Epithelial cell of proximal tubule (primary cell): ENCODE measurements at places on chromosomes 11 and 22. TPM values are rescaled to one million over a fixed set of nuclear protein-coding genes. Genes with fewer than 3 reads are reported as not detected.

CHRM1 gene
- total RNA-seq: not detected in 2 replicates

GRCh38 chr22:21051831-21052400, 6.2 kb downstream of the LRRC74B start:
- DNase-seq: no peak

GRCh38 chr22:24460418-24461089, 33.2 kb downstream of the ADORA2A start:
- no peak for DNase-seq

TMEM132A gene
- total RNA-seq: 150 and 287 TPM in 2 replicates

KRTAP5-7 gene
- not detected in 2 replicates for total RNA-seq
